Activated CD8-positive, alpha-beta T cell treated with anti-CD3 and anti-CD28 coated beads for 36 hours (primary cell): ENCODE measurements at places on chromosomes 2 and 18. TPM values are rescaled to one million over a fixed set of nuclear protein-coding genes. Genes with fewer than 3 reads are reported as not detected.
A peak's percentile ranks its signal among the peaks of the same experiment; 100 is the strongest.

The SLC9A4 gene
- total RNA-seq = 0.07 TPM

DNA sequence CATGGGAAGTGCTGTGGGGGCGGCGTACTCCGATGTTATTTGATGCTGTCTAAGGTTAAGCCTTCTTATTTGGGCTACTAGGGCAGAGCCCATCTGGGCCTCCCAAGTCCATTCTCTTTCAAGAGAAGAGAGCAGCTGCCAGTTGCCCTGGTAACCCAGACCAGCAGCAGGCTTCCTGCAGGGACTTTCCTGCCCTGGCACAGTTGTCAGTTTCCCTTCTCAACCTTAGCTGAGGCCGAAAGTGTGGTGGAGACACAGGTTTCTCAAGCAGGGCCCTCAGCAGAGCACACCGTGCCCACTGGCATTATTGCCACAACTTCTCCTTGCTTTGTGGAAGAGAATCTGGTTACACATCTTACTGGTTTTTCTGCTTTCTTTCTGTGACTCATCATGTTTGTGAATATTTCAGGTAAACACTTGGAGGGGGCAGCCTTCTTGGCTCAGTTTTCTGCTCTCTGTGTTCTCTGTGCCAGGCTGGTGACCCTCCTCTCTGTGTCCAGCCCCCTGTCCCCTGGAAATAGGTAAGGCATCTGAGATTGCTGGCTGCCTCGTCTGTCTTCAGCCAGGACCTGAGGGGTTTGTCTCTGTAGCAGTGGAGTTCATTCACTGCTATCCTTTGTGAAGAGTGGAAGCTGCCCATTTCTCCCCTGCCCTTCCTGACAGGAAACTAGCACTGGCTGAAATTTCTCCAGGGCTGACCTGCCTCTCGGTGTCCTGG is 111.0 kb downstream of the B3GNT2 start:
- DNase-seq = peak; percentile 84
- peak overlapping the region; percentile 66 for H3K4me3 ChIP-seq
- H3K27ac ChIP-seq = peak overlapping the region; percentile 98
- H3K4me1 ChIP-seq = peaks cover 90% of the 10 kb centered on the region
- peaks cover 2% of the 10 kb centered on the region for H3K27me3 ChIP-seq

GRCh38 chr18:12397254-12397653 is 10.5 kb upstream of the PRELID3A start:
- H3K27ac ChIP-seq = no peak overlapping the region
- peaks cover 14% of the 10 kb centered on the region for H3K27me3 ChIP-seq
- no peak overlapping the region for H3K4me3 ChIP-seq
- H3K36me3 ChIP-seq = no peaks in the 10 kb centered on the region
- no peaks in the 10 kb centered on the region for H3K4me1 ChIP-seq
- DNase-seq = no peak

DNA sequence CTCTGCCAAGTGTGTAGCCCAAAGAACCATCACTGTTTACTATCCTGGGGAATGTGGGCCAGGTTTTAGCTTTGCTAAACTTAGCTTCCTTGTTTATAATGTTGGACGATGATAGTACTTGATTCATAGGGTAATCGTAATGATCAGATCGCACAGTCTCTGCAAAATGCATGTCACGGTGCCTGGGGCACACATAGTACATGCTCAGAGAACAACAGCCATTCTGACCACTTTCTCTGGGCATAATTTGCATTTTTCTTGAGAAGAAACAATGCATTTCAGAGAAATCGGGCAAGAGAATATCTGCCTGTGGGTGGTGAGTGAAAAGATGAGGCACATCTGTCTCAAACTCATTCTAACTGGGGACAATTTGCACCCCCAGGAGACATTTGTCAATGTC is 16.3 kb downstream of the ACKR3 start:
- peaks cover 3% of the 10 kb centered on the region for H3K36me3 ChIP-seq
- no peaks in the 10 kb centered on the region for H3K4me1 ChIP-seq
- DNase-seq = no peak
- H3K4me3 ChIP-seq = no peak overlapping the region
- H3K27ac ChIP-seq = no peak overlapping the region

The HOXD3 gene
- not detected for total RNA-seq

DNA sequence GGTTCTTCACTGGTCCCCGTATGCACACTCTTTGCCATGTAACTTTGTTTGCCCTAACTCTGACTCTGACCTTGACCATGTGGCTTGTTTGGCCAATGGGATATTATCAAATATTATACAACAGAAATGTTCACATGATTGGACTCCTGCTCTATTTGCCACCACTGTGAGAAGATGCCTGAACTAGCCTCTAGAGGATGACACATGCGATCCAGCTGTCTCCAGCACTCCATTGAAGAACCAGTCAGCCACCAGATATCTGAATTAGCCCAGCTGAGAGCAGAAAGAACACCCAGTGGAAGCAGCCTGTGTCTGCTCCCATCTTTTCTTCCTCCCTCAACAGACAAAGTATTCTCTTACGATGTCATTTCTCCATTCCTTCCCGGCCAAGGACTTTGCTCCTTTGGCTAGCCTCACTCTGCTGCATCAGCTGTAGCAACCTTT is 412.1 kb downstream of the IRS1 start:
- H3K27ac ChIP-seq = no peak overlapping the region
- peaks cover 2% of the 10 kb centered on the region for H3K27me3 ChIP-seq
- DNase-seq = no peak
- no peaks in the 10 kb centered on the region for H3K4me1 ChIP-seq
- no peak overlapping the region for H3K4me3 ChIP-seq

DNA sequence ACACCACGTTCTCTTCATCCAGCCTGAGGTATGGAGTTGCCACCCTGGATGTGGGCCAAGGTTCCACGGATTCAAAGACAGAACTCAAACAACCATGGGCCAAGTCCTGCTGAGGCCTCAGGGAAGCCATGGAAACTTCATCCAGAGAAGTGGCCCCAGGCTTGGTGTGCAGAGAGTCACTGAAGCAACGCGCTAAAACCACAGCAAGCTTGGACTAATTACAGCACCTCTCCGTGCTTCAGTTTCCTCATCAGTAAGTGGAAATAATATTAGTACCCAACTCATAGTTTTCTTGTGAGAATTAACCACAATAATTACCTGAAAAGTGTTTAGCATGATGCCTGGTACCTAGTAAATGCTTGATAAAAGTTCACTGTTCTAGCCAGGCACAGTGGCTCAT is 19.2 kb upstream of the AP1S3 start:
- H3K27me3 ChIP-seq = no peaks in the 10 kb centered on the region
- peaks cover under 1% of the 10 kb centered on the region for H3K4me1 ChIP-seq
- no peak for DNase-seq
- no peaks in the 10 kb centered on the region for H3K36me3 ChIP-seq
- H3K4me3 ChIP-seq = no peak overlapping the region

- H3K36me3 ChIP-seq = no peaks in the 10 kb centered on the region
- no peak overlapping the region for H3K27ac ChIP-seq
- no peaks in the 10 kb centered on the region for H3K27me3 ChIP-seq
- DNase-seq = no peak
- no peaks in the 10 kb centered on the region for H3K4me1 ChIP-seq
Observed at GRCh38 chr2:217363470-217363869, 503.6 kb upstream of the TNP1 start.

The NT5C1B gene
- total RNA-seq = not detected

The HOXD1 gene
- not detected for total RNA-seq

The SERPINB12 gene
- not detected for total RNA-seq

DNA sequence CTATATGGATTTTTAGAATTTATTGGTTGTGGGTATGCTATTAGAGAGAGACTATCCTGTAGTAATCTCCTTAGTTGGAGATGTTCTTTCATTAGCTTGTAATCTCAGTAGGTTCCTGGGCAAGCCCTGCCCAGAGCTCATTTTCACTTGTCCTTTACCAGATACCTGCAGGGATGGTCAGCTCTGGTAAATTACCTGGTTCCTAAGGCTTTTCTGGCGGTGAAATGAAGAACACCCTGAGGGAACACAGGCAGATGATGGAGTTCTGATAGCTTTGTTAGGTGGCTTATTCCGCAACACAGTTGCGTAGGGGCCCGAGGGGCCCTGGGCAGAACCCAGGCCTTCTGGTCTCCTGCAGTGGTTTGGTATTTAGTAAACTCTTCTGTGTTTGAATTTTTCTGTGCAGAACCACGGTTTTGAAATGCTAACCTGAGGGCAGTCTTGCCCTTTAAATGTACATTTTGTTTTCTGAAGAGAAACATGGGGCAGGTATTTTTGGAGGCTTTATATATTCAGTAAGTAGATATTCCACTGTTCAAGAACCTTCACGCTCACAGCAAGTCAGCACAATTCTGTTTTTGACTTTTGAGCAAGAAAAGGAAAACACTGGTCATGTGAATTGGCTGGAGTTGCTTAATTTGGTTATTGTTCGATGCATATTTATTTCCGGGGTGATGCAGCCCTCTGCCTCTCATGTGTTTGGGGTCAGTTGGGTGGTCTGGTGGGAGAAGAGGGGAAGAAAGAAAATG is 22.4 kb downstream of the ZNF532 start:
- H3K27ac ChIP-seq = no peak overlapping the region
- no peak overlapping the region for H3K4me3 ChIP-seq
- peaks cover 17% of the 10 kb centered on the region for H3K27me3 ChIP-seq
- no peaks in the 10 kb centered on the region for H3K36me3 ChIP-seq

GRCh38 chr18:62771494-62772270 is 56.3 kb downstream of the PHLPP1 start:
- DNase-seq = peak; percentile 18
- H3K27ac ChIP-seq = peak overlapping the region; percentile 1
- H3K36me3 ChIP-seq = peaks cover 2% of the 10 kb centered on the region
- H3K27me3 ChIP-seq = no peaks in the 10 kb centered on the region
- H3K4me1 ChIP-seq = peaks cover 29% of the 10 kb centered on the region

- H3K27ac ChIP-seq = peak overlapping the region; percentile 98
- peaks cover 19% of the 10 kb centered on the region for H3K36me3 ChIP-seq
- no peaks in the 10 kb centered on the region for H3K27me3 ChIP-seq
Observed at GRCh38 chr2:65227020-65227455, 593 bp upstream of the ACTR2 start.

GRCh38 chr2:149080099-149080498 is 41.6 kb downstream of the LYPD6B start:
- H3K4me3 ChIP-seq = no peak overlapping the region
- DNase-seq = no peak
- no peaks in the 10 kb centered on the region for H3K4me1 ChIP-seq
- no peaks in the 10 kb centered on the region for H3K36me3 ChIP-seq

The PROM2 gene
- total RNA-seq = 1.2 TPM

GRCh38 chr2:220044383-220044782 is 417.0 kb downstream of the SLC4A3 start:
- no peaks in the 10 kb centered on the region for H3K4me1 ChIP-seq
- H3K4me3 ChIP-seq = no peak overlapping the region
- no peak for DNase-seq
- H3K36me3 ChIP-seq = no peaks in the 10 kb centered on the region
- peaks cover 2% of the 10 kb centered on the region for H3K27me3 ChIP-seq

DNA sequence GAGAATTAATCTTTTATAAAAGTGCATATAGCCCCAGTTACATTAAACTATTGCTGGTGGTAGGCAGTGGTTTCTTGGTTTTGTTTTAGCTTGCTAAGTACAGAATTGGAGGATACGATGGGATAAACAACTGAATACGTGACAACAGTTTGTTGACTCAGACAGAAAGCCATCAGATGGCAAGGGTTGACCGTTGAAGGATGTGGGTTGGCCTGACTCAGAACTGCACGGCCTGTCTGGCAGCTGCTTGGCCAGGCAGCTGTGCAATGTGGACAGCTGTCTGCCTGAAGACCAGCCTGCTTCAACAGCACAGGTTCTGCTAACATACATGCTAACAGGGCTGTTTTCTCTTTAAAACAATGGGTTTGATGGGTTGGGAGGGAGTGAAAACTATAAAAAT is 46.6 kb downstream of the PRKRA start:
- H3K36me3 ChIP-seq = no peaks in the 10 kb centered on the region
- H3K27me3 ChIP-seq = peaks cover 2% of the 10 kb centered on the region
- H3K27ac ChIP-seq = peak overlapping the region; percentile 55
- H3K4me1 ChIP-seq = peaks cover 9% of the 10 kb centered on the region
- no peak overlapping the region for H3K4me3 ChIP-seq

The LRRC30 gene
- total RNA-seq = not detected

- no peak overlapping the region for H3K4me3 ChIP-seq
- no peaks in the 10 kb centered on the region for H3K4me1 ChIP-seq
- DNase-seq = no peak
- H3K36me3 ChIP-seq = peaks cover 20% of the 10 kb centered on the region
Observed at GRCh38 chr2:36559221-36559942, 38.6 kb downstream of the FEZ2 start.

DNA sequence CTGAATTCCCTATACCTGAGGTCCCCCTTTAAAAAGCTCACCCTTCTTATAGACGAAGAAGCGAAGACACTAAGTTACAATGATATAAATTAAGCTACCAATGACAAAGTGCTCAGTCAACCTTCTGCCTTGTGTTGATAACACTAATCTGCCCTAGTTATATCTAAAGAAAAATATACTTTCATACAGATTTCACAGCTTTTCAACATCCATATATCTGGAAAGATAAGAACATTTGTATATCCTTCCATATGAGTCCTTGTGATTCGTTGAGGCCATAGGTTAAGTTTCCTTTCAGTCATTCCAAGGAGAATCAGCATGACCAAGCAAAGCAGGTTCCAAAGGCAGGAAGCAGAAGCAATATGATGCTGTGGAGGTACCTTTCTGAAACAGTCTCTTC is 46.8 kb downstream of the XRCC5 start:
- no peak overlapping the region for H3K27ac ChIP-seq
- peaks cover 76% of the 10 kb centered on the region for H3K36me3 ChIP-seq
- H3K4me3 ChIP-seq = no peak overlapping the region
- H3K27me3 ChIP-seq = no peaks in the 10 kb centered on the region
- peaks cover 32% of the 10 kb centered on the region for H3K4me1 ChIP-seq

DNA sequence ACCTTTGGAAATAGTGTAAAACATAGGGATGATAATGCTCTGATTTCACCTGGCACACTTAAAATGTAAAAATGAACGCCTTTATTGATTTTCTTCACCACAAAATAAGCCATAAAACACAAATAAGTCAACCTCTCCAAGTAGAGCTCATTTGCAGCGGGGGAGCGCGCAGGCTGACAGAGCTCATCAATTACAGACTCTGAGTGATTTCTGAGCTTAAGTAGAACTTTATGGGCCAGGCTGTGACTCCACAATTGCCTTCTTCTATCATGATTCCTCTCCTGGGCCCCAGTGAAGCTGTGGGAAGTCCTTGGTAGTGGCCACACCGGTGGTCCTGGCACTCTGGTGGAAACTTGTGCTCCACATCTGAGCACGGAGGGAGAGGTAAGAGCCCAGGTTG is 789.0 kb upstream of the RAB6C start:
- H3K27ac ChIP-seq = no peak overlapping the region
- H3K4me3 ChIP-seq = no peak overlapping the region
- no peaks in the 10 kb centered on the region for H3K36me3 ChIP-seq
- peaks cover 5% of the 10 kb centered on the region for H3K27me3 ChIP-seq
- DNase-seq = no peak

GRCh38 chr2:217559084-217559483 is 443.7 kb downstream of the TNS1 start:
- no peak overlapping the region for H3K4me3 ChIP-seq
- peaks cover 11% of the 10 kb centered on the region for H3K4me1 ChIP-seq
- no peak for DNase-seq
- no peak overlapping the region for H3K27ac ChIP-seq
- no peaks in the 10 kb centered on the region for H3K27me3 ChIP-seq
- peaks cover 17% of the 10 kb centered on the region for H3K36me3 ChIP-seq
